Activated CD4-positive, alpha-beta T cell treated with anti-CD3 and anti-CD28 coated beads, Interleukin-2, Interleukin-6, amounts not matched to agents 100 ng/mL and 50 ng/mL, durations not matched to agents 16 hours and 8 hours (primary cell): ENCODE measurements at places on chromosomes 4 and X.

DNA sequence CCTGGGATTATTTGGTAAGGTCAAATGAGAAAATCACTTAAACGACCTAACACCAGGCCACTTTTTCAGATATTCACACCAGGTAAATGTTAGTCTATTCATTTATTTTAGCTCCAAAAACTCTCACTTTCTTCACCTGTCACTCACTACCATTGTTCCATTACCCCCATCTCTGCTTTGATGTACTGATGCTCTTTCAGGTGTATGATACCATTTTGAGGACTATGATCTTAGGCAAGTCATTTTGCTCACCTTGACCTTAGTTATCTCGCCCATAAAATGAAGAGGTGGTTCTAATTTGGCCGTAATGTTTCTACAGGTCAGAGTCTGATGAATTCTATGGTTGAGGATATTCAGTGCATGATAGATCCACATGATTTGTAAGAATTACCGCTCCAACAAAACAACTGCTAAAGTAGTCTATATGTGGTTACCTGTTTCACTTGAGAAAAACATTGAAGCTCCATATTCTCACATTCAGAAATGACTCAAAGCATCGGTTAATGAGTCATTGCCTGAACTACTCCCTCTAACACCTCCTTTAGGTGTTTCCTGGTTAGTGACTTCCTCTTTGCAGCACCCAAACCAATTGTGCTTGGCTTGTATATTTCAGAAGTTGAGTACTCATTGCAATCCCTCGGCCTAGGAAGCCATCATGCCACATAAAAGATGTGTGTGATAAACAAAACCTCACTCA lies 4.5 kb downstream of the DTHD1 start:
- DNase-seq, result peak; percentile 95

- DNase-seq, result no peak
These were observed 1.4 kb upstream of the RHOH start for GRCh38 chr4:40195182-40196177.

DNA sequence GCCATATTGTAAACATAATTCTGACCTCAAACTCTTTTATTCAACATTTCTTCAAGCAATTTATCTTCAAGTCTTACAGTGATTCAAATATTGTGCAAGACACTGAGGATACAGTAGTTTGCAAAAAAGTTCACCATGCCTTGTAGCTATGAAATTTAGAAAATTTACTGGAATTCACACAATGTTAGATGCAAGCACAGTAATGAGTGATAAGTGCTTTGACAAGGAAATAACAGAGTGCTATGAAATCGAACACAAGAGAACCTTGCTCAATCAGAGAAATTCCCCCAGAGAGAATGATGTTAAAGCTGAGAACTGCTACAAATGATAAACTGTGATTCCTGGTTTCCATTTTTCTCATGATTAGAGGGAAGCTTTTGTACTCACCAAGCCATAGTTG lies 952.9 kb downstream of the FAT4 start:
- no peak for DNase-seq

DNA sequence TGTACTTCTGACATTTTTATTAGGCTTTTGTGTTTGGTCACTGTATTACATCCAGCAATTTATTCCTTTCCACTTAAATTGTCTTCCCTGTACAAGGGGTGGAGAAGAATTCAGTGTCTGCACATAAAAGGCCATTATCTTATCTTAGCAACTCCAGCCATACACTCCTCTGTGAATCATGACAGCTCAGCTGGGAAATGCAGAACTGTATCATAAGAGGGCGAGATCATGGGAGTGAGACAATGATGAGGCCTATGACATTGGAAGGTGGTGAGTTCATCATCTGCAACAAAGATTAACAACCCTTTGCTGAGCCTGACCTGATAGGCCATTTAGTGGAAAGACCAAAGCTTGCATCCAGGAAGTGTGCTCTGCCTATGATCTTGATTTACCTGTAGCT lies 33.3 kb downstream of the SLIT2 start:
- DNase-seq, result no peak

GRCh38 chr4:99285387-99285786 lies 5.4 kb downstream of the ADH1A start:
- no peak for DNase-seq

DNA sequence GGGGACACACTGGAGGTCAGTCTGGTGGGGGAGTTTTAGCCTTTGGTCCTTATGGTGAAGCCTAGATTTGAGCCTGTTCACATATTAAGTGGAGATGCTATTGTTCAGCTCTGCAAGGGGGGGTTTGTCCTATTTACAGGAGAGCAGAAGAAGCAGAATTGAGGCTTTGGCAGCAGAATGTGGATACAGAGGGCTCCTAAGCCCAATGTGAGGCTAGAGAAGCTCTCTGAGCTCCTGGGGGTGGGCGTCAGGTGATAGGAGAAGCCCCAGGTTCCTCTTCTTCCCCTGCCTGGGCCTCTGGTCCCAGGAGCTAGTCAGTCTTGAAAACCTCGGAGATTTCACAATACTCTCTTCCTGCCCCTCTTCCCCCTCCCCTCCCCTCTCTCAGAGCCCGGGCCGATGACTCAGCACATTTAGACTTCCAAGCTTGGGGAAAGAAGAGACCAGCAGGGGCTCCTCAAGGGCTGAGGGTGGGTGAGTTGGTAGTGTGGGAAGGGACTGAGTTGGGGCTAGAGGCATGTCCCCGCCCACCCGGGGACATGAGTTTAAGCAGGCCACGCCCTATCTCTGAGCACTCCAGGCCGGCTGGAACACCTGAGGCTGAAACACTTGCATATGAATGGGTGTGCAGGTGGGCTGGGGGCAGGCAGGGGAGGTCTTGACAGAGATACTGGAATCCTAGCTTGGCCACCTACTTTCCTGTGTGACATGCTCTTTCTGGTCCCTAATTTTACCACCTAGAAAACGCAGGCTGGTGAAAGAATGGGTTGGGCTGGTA lies 3.4 kb downstream of the TFE3 start:
- peak; percentile 82 for DNase-seq

- no peak for DNase-seq
These were observed 249.6 kb upstream of the ATOH1 start for GRCh38 chr4:93578942-93579341.

DNA sequence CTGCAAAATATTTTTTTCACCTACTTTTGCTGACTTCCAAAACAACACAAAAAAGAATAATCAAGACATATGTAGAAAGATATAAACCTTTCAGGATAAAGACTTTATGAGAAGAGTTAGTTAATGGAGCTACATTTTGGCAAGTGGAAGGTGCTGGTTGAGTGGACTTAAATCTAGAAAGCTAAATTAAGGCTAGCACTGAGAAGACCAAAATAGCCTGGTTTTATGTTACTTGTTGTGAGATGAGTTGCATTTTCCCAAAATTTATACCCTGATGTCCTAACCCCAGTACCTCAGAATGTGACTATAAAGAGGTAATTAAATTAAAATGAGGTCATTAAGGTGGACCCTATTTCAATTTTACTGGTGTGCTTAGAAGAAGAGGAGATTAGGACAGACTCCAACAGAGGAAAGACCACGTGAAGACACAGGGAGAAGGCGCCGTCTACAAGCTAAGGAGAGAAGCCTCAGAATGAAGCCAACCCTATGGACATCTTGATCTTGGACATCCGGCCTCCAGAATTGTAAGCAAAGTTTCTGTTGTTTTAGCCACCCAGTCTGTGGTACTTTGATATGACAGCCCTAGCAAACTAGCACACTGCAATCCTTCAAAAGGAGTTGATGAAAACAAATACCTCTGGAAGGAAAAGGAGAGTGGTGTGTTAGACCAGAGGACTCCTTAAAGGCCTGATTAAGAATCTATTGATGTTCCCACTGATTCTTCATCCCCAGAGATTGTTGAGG lies 67.4 kb downstream of the FGFBP1 start:
- no peak for DNase-seq

DNA sequence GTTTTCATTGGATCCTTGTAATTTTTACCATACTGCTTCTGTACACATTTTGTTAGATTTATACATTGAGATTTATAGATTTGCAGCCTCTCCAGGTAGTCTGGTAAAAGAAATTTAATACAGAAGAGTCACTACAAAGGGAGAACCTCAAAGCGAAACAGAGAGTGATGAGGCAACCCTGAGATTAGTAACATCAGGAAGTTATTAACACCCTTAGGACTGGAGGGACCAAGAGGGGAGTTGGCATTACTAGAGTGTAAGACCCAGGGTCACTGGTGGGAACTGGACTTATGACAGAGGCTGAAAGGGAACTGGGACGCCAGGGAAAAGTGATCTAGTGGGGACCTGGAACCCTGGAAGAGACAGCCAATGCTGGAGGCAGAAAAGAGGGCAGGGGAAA lies 20.6 kb upstream of the MAML3 start:
- DNase-seq, result peak; percentile 12

GRCh38 chr4:35734381-35735098 lies 509.8 kb downstream of the ARAP2 start:
- DNase-seq, result no peak

DNA sequence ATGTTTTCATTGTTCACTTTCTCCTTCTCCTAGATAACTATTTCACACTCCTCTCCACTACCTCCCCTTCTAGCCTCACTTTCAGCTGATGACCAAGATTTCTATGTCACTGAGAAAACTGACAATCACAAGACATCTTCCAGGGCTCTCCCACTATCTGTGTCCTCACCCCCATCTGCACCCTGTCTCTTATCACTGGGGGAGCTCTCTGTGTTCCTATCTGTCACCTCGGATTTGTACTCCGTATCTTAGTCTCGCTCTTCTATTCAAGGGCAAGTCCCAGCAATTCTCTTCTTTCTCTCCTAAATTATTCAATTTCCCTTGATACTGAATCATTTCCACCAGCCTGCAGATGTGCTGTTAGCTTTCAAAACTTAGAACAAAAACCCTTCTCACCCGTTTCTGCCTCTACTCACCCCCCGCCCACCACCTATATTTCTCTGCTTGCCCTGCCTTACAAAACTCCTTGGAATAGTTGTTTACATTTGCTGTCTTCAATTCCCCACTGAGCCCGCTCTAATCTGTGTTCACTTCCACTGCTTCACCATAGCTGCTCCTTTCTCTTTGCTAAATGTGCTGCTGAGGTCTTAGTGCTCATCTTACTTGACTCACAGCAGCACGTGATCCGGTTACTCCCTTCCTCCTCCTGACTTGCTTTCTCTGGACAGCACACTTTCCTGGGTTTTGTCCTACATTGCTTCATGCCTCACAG lies 293.2 kb downstream of the UNC5C start:
- no peak for DNase-seq

- no peak for DNase-seq
These were observed 3.4 kb downstream of the CLCN4 start for GRCh38 chrX:10160211-10160610.

DNA sequence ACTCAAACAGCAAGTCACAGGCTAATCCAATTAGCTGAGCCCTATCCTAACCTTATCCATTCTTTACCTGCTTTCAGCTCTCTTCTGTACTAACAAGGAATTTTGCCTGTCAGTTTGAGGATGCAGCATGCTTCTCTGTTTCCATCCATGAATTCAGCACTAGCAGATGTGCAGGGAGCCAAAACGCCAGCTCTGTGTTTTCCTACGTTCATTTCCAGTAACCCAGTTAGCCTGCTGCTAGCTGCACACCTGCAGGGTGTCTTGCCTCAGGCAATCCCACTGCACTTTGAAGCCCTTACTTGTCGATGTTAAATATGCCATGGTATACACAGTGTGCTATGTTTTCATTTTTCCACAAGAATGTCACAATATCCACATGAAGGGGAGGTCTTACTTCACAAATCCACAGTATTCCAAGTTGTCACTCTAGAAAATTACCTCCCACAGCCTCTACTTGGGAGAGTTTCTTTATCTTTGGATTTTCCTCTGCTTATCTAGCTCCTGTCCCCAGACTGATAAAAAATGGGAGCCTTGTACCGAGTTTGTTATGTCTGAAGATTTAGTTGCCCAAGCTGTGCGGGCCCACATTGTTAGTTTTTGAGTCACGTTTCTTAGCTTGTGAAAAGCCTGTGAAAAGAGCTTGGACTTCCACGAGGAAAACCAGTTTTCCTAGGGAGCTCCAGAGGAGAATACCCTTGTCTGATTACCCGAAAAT lies 127.6 kb upstream of the HHIP start:
- no peak for DNase-seq

GRCh38 chrX:698206-698605 lies 67.6 kb downstream of the SHOX start:
- no peak for DNase-seq

GRCh38 chr4:25723409-25723808 lies 67.8 kb downstream of the SLC34A2 start:
- no peak for DNase-seq

GRCh38 chr4:14977830-14978229 lies 24.5 kb upstream of the CPEB2 start:
- no peak for DNase-seq

DNA sequence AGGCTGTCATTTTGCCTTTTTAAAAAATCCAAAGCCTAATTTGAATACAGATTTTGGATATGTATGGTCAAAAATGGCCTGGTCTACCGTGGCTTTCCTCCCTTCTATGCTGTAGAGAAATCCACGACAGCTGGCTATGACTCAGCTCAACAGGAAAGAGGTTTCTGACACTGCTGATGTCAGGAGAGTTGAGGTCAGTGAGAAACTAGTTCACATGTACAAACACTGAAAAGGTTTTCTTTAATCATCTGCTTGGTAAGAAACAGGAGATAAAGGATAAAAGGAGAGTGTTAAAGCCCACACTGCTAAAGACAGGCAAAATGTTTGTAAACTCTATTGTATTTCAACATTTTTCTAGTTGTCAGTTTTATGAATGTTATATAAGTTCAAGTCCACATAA lies 113.9 kb downstream of the NYX start:
- DNase-seq, result peak; percentile 76

DNA sequence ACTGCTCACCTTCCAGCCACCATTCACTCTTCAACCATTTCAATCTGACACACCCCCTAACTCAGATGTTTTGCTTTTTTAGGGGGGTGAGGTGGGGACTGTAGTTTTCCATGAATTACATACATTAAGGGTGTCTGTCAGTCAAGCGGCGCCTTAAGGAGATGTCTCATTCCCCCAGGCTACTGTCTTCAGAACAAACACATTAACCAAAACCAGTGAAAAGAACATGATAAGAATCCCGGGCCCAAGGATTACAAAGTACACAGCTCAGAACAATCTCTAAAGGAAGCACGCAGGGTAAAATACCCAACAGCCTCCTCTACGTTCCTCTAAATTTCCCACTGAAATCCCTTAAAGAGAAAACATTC lies 62.5 kb upstream of the IRF2 start:
- DNase-seq, result no peak

DNA sequence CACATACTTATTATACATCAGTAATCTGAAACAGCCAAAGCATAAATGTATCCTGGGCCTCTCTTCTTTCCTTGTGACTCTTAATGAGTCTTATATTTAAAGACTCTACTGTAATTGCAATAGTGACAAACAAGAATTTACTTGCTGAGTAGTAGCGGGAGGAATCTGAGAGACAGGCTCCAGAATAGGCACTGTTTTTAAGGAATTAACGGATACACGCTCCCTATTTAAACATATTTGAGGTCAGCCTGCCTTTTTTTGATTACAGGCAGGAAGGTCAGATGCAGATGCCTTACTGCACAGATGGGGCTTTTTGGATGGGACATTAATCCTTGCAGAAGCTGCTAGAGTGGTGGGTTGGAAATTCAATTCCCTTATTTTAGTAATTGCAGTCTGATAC lies 196.3 kb upstream of the ANXA3 start:
- no peak for DNase-seq
